ENCODE measurements at places on chromosomes 5 and 9. TPM values are rescaled to one million over a fixed set of nuclear protein-coding genes. Genes with fewer than 3 reads are reported as not detected.

DNA sequence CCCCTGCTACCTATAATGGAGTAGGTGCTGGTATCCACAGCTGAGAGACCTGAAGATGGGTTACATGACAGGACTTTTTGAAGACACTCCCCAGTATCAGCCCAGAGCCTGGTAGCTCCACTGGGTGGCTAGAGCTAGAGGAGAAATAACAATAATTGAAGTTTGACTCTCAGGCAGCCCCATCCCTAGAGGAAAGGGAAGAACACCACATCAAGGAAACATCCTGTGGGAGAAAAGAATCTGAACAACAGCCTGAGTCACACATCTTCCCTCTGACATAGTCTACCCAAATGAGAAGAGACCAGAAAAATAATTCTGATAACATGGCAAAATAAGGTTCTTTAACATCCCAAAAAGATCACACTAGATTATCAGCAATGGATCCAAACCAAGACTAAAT is 432.1 kb downstream of the CDH18 start:
- H3K4me1 ChIP-seq = no peaks in the 10 kb centered on the region
- no peak overlapping the region for H3K27ac ChIP-seq
- DNase-seq = no peak
- no peaks in the 10 kb centered on the region for H3K27me3 ChIP-seq
- no peak overlapping the region for H3K4me3 ChIP-seq

- DNase-seq = no peak
- H3K36me3 ChIP-seq = no peaks in the 10 kb centered on the region
- H3K27me3 ChIP-seq = no peaks in the 10 kb centered on the region
- no peak overlapping the region for H3K4me3 ChIP-seq
- H3K27ac ChIP-seq = no peak overlapping the region
Measured at GRCh38 chr9:117286245-117286644, 128.6 kb downstream of the ASTN2 start.

GRCh38 chr5:150138551-150139265 is 16.9 kb downstream of the PDGFRB start:
- no peak overlapping the region for H3K27ac ChIP-seq
- no peaks in the 10 kb centered on the region for H3K36me3 ChIP-seq
- no peak overlapping the region for H3K4me3 ChIP-seq
- peak; percentile 75 for DNase-seq

GRCh38 chr9:77811832-77812231 is 163.7 kb upstream of the GNA14 start:
- DNase-seq = no peak
- no peaks in the 10 kb centered on the region for H3K4me1 ChIP-seq
- H3K36me3 ChIP-seq = no peaks in the 10 kb centered on the region
- H3K27ac ChIP-seq = no peak overlapping the region
- H3K27me3 ChIP-seq = no peaks in the 10 kb centered on the region
- H3K4me3 ChIP-seq = no peak overlapping the region

DNA sequence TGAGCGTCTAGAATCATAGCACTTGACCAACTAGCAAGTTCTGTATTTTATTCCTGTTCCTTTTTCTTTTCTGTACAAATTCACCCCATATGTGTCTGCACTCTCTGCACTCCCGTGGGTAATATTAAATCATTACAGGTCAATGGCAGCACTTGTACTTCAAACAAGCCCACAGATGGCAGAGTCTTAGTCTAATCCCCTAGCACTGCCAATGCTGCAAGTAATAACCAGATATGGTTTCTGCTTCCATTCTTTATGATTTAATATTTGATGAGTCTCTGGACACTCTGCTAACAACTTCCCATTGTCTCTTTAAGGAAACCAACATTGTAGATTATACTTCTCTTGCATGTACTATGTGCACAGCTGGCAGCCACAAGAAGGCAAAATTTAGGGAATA is 343.8 kb upstream of the CHD1 start:
- no peak for DNase-seq
- no peaks in the 10 kb centered on the region for H3K4me1 ChIP-seq
- H3K4me3 ChIP-seq = no peak overlapping the region
- no peak overlapping the region for H3K27ac ChIP-seq
- H3K27me3 ChIP-seq = no peaks in the 10 kb centered on the region

DNA sequence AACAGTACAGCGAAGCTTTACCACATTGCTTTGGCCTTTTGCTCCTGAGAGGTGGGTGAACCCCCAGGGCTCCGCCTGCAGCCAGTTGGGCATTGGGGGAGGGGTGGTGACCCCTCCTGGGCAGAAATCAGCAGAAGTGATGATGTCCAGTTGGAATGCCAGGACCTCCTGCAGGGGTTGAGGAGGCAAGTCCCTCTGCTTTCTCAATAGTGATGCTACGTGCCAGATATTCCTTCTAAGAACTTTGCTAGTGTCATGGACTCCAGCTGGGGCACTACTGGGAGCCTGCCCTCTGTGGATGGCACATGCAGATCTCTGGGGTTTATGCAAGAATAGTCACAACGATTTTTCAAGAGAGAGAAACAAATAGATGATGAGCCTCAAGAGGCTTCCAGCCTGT is 95.6 kb downstream of the NDFIP1 start:
- no peak overlapping the region for H3K4me3 ChIP-seq
- H3K36me3 ChIP-seq = no peaks in the 10 kb centered on the region
- peaks cover 2% of the 10 kb centered on the region for H3K4me1 ChIP-seq
- no peaks in the 10 kb centered on the region for H3K27me3 ChIP-seq
- no peak overlapping the region for H3K27ac ChIP-seq

DNA sequence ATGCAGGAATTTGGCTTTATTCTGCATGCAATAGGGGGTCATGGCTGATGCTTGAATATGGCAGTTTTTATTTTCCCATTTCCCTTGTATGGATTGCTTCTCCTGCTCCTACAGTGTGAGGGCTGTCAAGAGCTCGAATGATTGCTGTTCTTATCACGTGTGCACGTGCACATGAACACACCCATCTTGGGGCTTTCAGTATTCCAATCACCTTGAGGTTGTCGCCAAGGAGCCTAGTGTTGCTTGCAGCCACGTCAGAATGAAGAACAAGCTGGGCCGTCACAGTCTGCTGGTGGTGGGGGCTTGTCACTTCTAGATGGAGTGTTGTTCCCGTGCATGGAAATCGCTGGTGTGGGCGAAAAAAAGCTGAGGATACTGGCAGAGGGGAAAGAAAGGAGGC is 219.4 kb upstream of the GLRA1 start:
- H3K27ac ChIP-seq = no peak overlapping the region
- no peaks in the 10 kb centered on the region for H3K4me1 ChIP-seq
- no peak overlapping the region for H3K4me3 ChIP-seq
- no peaks in the 10 kb centered on the region for H3K36me3 ChIP-seq

- no peaks in the 10 kb centered on the region for H3K27me3 ChIP-seq
- H3K4me3 ChIP-seq = no peak overlapping the region
- H3K27ac ChIP-seq = no peak overlapping the region
- no peaks in the 10 kb centered on the region for H3K4me1 ChIP-seq
- no peak for DNase-seq
Measured at GRCh38 chr5:116482394-116482793, 92.2 kb downstream of the SEMA6A start.

- no peaks in the 10 kb centered on the region for H3K36me3 ChIP-seq
- DNase-seq = peak; percentile 39
- no peak overlapping the region for H3K4me3 ChIP-seq
- no peak overlapping the region for H3K27ac ChIP-seq
Measured at GRCh38 chr5:44536650-44537260, 147.5 kb upstream of the FGF10 start.

- no peaks in the 10 kb centered on the region for H3K27me3 ChIP-seq
- H3K27ac ChIP-seq = no peak overlapping the region
- DNase-seq = no peak
- no peaks in the 10 kb centered on the region for H3K4me1 ChIP-seq
Measured at GRCh38 chr5:158223054-158223600, 364.2 kb upstream of the CLINT1 start.

- H3K27ac ChIP-seq = no peak overlapping the region
- no peaks in the 10 kb centered on the region for H3K27me3 ChIP-seq
- H3K4me3 ChIP-seq = no peak overlapping the region
- no peaks in the 10 kb centered on the region for H3K4me1 ChIP-seq
- DNase-seq = no peak
- no peaks in the 10 kb centered on the region for H3K36me3 ChIP-seq
Measured at GRCh38 chr5:112275671-112276070, 143.4 kb downstream of the EPB41L4A start.

GRCh38 chr5:92896722-92897121 is 684.3 kb downstream of the NR2F1-AS1 start:
- no peak overlapping the region for H3K27ac ChIP-seq
- H3K36me3 ChIP-seq = no peaks in the 10 kb centered on the region
- no peak for DNase-seq
- no peaks in the 10 kb centered on the region for H3K4me1 ChIP-seq
- no peaks in the 10 kb centered on the region for H3K27me3 ChIP-seq

- no peak overlapping the region for H3K27ac ChIP-seq
- no peak overlapping the region for H3K4me3 ChIP-seq
- DNase-seq = no peak
- no peaks in the 10 kb centered on the region for H3K36me3 ChIP-seq
Measured at GRCh38 chr9:115540091-115540490, 422.1 kb upstream of the TNC start.

GRCh38 chr9:114779352-114779845 is 26.4 kb downstream of the TNFSF15 start:
- no peaks in the 10 kb centered on the region for H3K36me3 ChIP-seq
- no peaks in the 10 kb centered on the region for H3K4me1 ChIP-seq
- no peak overlapping the region for H3K27ac ChIP-seq

- no peaks in the 10 kb centered on the region for H3K36me3 ChIP-seq
- no peak overlapping the region for H3K4me3 ChIP-seq
- H3K27me3 ChIP-seq = no peaks in the 10 kb centered on the region
- H3K4me1 ChIP-seq = peaks cover 8% of the 10 kb centered on the region
- no peak overlapping the region for H3K27ac ChIP-seq
Measured at GRCh38 chr9:122133263-122133983, 26.2 kb downstream of the NDUFA8 start.

- H3K4me1 ChIP-seq = no peaks in the 10 kb centered on the region
- no peak for DNase-seq
- no peak overlapping the region for H3K27ac ChIP-seq
- H3K4me3 ChIP-seq = no peak overlapping the region
Measured at GRCh38 chr5:173895401-173896165, 7.4 kb downstream of the CPEB4 start.

DNA sequence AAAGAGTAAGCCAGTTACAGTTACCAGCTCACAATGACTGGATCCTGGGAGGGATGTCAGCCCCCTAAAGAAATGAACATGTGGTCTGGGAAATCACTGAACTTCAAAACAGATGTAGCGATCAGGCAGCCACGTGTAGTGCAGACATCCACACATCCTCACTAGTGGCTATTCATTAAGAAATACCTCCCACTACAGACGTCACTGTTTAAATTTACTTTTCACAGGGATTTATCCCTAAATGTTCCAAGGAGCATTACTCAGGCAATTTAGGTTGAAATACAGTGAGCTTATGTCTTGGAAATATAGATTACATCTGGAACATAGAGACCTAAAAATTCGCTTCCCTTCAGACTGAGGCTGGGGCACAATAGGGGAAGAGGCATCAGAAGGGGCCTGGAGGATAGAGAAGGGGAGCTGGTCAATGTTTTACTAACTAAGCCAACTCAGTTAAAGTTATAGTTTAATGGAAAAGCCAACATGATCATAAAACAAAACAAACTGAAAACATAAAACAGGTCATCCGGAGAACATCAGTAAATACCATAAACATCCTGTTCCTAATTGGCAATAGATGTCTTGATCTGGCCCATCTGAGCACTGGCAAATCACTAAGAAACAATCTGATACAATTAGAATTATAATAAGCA is 92.3 kb downstream of the FANCC start:
- H3K27ac ChIP-seq = no peak overlapping the region
- H3K36me3 ChIP-seq = no peaks in the 10 kb centered on the region
- H3K4me1 ChIP-seq = no peaks in the 10 kb centered on the region

GRCh38 chr5:40446910-40447309 is 232.8 kb upstream of the PTGER4 start:
- H3K36me3 ChIP-seq = peaks cover 11% of the 10 kb centered on the region
- H3K4me3 ChIP-seq = no peak overlapping the region
- H3K27ac ChIP-seq = no peak overlapping the region
- H3K4me1 ChIP-seq = no peaks in the 10 kb centered on the region
- no peak for DNase-seq
- no peaks in the 10 kb centered on the region for H3K27me3 ChIP-seq

GRCh38 chr9:90868555-90868954 is 66.9 kb downstream of the SYK start:
- no peak overlapping the region for H3K27ac ChIP-seq
- H3K36me3 ChIP-seq = no peaks in the 10 kb centered on the region
- H3K4me1 ChIP-seq = no peaks in the 10 kb centered on the region
- H3K4me3 ChIP-seq = no peak overlapping the region
- H3K27me3 ChIP-seq = no peaks in the 10 kb centered on the region

- no peaks in the 10 kb centered on the region for H3K27me3 ChIP-seq
- no peak overlapping the region for H3K4me3 ChIP-seq
- H3K27ac ChIP-seq = no peak overlapping the region
- peaks cover 4% of the 10 kb centered on the region for H3K4me1 ChIP-seq
- no peak for DNase-seq
Measured at GRCh38 chr9:7965063-7965462, 165.5 kb upstream of the DMAC1 start.

GRCh38 chr9:893843-894420 is 52.4 kb downstream of the DMRT1 start:
- H3K4me3 ChIP-seq = no peak overlapping the region
- DNase-seq = peak; percentile 62
- no peaks in the 10 kb centered on the region for H3K36me3 ChIP-seq
- H3K27ac ChIP-seq = no peak overlapping the region

DNA sequence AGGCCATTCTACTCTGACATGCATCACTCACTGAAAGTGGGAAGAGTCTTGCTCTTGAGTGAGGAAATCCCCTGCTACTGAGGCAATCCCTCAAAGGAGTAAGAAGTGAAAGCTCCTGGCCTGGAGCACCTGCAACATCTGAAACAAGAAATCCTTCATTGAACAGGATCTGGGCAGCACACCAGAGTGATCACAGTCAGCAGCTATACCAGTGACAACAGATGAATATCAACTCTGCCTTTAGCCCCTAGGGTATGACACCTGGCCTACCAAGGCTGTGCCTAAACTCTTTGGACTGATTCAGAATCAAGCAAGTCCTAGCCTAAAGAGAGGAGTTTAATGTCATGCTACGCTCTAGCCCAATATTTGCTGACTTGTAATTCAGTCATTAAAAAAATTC is 156.2 kb upstream of the CCDC152 start:
- H3K4me1 ChIP-seq = no peaks in the 10 kb centered on the region
- no peak overlapping the region for H3K27ac ChIP-seq
- no peak for DNase-seq
- H3K27me3 ChIP-seq = no peaks in the 10 kb centered on the region
- H3K36me3 ChIP-seq = no peaks in the 10 kb centered on the region
- no peak overlapping the region for H3K4me3 ChIP-seq

The GABRA6 gene
- not detected for total RNA-seq

The ENTPD2 gene
- total RNA-seq = 5.1 TPM

The GRM6 gene
- not detected for total RNA-seq

The PDE6A gene
- total RNA-seq = not detected

The APBA1 gene
- total RNA-seq = 1.7 TPM

The PPP2R2B gene
- total RNA-seq = 15.2 TPM

The AHRR gene
- 2.2 TPM for total RNA-seq

The NKD2 gene
- total RNA-seq = 7.7 TPM

The GABRA1 gene
- total RNA-seq = not detected

The QRFP gene
- total RNA-seq = not detected

Measured in H9 (cell line).